ENCODE measurements at places on chromosomes 12 and 14. TPM values are rescaled to one million over a fixed set of nuclear protein-coding genes. Genes with fewer than 3 reads are reported as not detected.

Gene COQ6
- 23.9 TPM for total RNA-seq

Gene INHBC
- total RNA-seq, result not detected

Gene RNU4-1
- total RNA-seq, result under 0.01 TPM

Gene GPR135
- total RNA-seq, result 5.9 TPM

Gene FSCB
- not detected for total RNA-seq

Gene TCL1A
- total RNA-seq, result 0.31 TPM

Gene CLEC4D
- not detected for total RNA-seq

GRCh38 chr14:70183991-70184390, 4.8 kb downstream of the SLC8A3 start:
- no peak for DNase-seq

GRCh38 chr14:85463512-85463911, 66.4 kb upstream of the FLRT2 start:
- DNase-seq, result no peak

GRCh38 chr12:118064608-118065007, 3.6 kb upstream of the WSB2 start:
- DNase-seq, result no peak

GRCh38 chr12:26373606-26374495, 178.5 kb downstream of the SSPN start:
- DNase-seq, result no peak

DNA sequence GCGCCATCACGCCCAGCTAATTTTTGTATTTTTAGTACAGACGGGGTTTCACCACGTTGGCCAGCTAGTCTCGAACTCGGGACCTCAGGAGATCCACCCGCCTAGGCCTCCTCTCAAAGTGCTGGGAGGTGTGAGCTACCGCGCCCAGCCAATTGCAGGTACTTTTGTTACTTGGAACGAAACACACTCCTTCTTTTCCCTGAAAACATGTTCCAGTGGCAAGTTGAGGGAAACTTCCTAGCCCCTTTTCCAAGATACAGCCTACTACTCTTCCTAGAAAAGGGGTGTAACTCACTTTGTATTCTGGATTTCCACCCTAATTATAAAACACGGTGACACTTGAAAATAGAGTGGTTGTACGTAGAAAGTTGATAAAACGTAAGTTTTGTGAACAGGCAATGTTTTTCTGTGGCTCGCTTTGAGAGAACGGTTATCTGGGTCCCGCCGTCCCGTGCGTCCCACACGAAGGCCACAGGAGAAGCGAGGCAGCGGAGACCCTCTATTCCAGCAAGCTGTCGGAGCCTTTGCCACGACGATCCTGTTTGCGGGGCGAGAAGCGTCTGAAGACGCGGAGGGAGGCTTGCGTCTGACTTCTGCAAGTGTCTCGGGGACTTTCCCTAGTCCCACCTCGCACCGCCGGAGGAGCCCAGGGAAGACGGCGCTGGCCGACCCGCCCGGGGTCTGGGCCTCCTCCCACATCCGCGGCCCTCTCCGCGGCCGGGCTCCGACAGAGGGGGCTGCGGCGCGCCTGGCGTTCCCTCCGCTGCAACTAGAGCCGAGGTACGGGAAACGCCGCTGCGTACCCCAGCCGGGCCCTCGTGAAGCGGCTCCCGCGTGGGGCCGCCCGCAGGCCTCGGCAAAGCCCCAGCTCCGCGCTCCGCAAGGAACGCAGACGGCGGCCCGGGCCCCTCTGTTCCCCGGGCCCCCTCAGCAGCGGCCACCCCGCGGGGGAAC, 745 bp downstream of the CDCA4 start:
- no peak for DNase-seq

DNA sequence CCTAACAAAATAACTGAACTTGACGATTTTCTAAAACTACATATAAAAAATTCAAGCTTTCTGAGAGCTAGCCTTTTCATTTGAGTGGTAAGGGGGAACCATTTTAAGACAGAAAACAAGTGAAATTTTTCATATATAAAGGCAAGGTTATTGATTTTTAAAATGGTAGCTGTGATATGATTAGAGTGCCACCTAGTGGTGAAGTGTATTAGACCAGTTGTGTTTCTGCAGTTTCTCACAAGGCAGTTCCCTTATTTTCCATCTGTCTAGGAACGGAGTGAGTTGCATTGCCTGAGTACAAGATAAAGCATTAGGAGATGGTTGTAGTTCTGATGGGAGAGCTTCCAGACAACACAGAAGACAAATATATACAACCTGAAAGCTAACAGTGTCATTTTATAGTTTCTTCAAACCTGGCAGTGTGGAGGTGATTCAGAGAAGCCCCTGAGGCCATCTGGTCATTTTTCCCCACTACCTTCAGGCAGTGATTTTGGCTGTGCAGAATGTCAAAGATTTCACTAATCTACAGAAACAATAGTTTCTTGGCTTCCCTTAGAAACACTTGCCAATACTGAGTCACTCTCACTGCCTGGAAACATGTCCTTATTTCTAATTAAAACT, 180.8 kb downstream of the C12orf50 start:
- no peak for DNase-seq

- DNase-seq, result peak; percentile 67
Measured at GRCh38 chr14:77120771-77121743, 20.5 kb downstream of the ZDHHC22 start.

- DNase-seq, result no peak
Measured at GRCh38 chr12:46451276-46452021, 78.9 kb upstream of the SLC38A2 start.

- DNase-seq, result no peak
Measured at GRCh38 chr12:116266168-116266601, 11.3 kb downstream of the MED13L start.

DNA sequence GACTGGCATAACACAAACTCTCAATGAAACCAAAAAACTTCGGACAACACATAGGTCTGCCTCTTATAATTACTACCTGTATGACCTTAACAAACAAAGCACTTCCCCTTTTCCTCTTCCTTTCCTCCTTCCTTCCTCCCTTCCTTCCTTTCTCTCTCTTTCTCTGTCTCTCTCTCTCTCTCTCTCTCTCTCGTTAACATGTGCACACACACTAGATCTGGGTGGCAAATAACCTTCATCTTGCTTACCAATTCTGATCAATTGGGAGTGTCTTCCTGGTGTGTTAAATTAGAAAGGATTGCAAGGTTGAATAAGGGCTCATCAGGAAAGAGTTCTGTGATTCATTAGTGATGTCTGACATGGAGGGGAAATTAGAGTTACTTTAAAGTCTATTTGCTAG, 307.8 kb upstream of the PRKD1 start:
- no peak for DNase-seq

DNA sequence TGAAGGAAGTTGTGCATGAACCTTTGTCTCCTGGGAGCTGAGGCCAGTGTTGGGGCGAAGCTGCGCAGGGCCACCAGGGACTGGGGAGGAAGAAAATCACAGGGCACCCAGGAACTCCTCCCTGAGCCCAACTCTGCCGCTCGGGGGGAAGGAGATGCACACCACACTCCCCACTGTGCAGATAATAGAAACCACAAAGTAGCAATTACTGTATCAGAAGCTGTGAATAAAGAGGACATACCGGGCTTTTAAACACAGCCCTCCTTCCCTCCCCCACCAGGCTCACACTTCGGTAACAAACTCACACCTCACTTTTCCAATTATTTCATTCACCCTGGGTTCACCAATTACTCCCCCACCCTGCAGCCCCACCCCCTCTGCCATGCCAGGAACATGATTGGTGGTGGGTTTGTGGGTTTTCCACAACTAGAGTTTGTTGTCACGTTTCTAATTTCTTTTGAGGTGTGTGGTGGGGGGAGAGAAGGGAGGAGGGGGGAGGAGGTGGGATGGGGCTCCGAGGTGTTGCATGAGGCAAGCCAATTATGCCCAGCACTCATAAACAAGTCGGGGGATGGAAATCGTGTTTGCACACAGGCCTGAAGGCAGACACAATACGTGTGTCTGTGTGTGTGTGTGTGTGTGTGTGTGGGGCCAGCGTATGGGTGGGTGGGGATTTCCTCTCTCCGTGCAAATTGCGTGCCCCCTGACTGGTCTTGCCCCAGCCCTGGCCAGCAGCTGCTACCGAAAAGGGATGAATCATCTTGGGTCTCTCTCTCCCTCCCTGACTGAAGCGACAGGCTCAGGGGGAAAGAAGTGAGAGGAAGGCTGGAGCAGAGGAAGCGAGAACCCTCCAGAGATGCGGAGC, 103.3 kb downstream of the RBM19 start:
- DNase-seq, result no peak

GRCh38 chr14:37252434-37252833, 54.7 kb downstream of the MIPOL1 start:
- no peak for DNase-seq

- DNase-seq, result no peak
Measured at GRCh38 chr12:63037746-63038712, 103.1 kb upstream of the PPM1H start.
